Hepatic stellate cell (primary cell): ENCODE measurements at places on chromosomes 4 and X.
A peak's percentile ranks its signal among the peaks of the same experiment; 100 is the strongest.

GRCh38 chrX:39739585-39739984 lies 358.2 kb downstream of the BCOR start:
- DNase-seq, result no peak

DNA sequence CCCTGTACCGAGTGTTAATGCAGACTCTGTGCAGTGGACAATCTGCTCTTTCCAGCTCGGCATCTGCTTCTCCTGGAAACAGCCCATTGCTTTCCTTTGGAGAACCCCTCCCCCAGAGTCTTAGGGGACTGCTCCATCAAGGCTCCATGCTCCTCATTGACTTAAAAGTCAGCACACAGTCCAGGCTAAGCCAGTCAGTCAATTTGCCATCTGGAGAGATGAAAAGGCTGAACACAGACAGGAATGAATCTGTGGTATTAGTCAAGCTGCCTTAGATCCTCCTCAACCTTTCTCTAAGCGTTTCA lies 20.3 kb downstream of the ATP8A1 start:
- DNase-seq, result no peak

- DNase-seq, result no peak
Observed at GRCh38 chr4:52995360-52996030, 133.4 kb downstream of the RASL11B start.

- no peak for DNase-seq
Observed at GRCh38 chrX:3161681-3162080, 120.4 kb downstream of the ARSF start.

DNA sequence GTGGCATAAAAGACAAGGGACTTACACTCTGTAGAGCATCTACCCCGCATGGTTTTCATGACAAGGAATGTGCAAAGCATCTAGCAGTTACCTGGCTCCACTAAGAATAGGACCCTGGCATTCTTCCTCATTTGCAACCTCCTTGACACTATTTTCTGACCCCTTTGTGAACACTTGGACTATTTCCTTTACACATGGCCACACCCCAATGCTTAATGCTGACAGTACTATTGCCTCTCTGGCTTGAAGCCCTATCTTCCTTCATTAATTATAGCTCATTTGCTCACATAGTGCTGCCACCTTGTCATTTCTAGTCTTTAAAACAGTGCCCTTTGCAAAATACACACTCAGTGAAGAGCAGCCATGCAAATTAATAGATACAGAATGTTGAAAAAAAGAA lies 226.3 kb upstream of the VCX3A start:
- DNase-seq, result no peak

DNA sequence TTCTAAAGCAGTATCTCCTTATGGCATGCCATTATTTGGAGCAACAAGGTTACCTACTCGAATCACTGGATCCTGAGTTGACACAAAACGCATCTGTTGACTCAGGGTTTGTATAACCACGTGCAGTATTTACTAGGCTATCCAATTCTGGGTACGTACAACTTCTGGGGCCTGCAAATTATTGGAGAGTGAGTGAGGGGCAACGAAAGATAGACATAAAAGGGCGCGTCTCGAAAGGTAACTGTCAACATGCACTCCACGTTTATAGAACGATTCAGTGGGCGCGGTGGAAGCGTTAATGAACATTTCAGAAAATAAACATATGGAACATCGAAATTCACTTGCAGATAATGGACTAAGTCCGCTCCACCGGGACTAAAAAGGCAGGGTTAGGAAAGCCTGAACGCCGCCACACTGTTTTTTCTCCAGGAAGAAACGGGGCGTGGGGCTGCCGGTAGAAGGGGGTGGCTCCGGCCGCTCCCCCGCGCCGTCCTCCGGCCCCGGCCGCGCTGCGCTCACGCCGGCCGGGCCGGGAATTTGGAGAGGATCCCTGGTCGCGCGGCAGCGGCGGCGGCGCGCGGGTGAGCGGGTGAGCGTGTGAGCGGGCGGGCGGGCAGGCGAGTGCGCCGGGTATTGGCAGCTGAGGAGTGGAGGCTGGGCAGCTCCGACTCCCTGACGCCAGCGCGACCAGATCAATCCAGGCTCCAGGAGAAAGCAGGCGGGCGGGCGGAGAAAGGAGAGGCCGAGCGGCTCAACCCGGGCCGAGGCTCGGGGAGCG lies at the start of gene SMAD1:
Gene SMAD1, plus strand, starts transcription at position 690 of the 778 bp plus-strand sequence. CDS start 32,761 bp downstream, outside the sequence.
- peak; percentile 75 for DNase-seq

DNA sequence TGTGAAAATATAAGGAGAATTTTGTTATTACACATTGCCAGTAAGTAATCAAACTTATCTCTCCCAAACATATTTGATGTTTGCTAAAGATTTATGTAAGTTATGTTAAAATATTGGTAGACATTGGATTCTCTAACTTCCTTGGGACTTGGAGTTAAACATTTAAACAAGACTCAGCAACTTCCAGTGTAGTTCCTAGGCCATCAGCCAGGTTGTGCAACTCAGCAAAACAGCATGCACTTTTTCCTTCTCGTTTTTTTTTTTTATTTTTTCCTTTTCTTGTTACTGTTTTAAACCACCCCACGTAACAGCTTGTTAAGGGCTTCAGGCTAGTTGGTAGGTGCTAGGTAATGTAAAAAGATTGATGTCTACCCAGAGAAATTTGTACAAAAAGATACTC lies 510.4 kb downstream of the ANKRD50 start:
- DNase-seq, result no peak

- peak; percentile 80 for DNase-seq
Observed at GRCh38 chrX:9995855-9996339, 28.7 kb downstream of the CLDN34 start.

GRCh38 chr4:169698331-169698730 lies 59.4 kb downstream of the HPF1 start:
- DNase-seq, result no peak

DNA sequence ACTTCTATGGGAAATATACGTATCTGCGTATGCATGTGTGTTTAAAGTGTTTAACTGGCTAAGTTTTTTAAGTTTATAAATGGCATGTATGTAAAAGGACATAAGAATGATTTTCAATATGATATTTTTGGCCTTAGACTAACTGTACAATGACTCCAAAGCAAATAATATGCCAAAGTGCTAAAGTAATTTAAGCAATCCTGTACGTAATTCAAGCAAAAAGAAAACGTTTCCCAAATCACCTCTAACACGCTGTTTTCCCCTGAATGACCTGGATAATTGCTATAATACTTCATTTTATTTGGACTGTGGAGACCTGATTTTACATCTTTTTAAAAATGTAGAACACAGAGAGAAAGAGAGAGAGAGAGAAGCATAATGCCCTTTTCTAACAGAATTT lies 183.0 kb upstream of the HAND2 start:
- no peak for DNase-seq

DNA sequence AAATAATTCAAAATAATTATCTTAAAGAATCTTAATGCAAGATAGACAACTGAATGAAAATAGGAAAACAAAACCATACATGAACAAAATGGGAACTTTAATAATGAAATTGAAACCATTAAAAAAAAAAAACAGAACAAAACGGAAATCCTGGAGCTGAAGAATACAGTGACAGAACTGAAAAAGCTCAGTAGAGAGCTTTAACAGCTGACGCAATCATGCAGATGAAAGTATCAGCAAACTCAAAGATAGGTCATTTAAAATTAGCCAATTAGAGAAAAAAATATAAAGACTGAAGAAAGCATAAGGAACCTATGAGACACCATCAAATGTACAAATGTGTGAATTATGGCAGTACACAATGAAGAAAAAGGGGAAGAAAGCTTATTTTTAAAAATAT lies 18.8 kb downstream of the SLC25A31 start:
- DNase-seq, result no peak

- DNase-seq, result no peak
Observed at GRCh38 chrX:53305996-53306937, 24.9 kb upstream of the IQSEC2 start.

- peak; percentile 33 for DNase-seq
Observed at GRCh38 chr4:83207497-83208101, 77.0 kb downstream of the COQ2 start.

- DNase-seq, result no peak
Observed at GRCh38 chrX:7987160-7988012, 60.2 kb upstream of the PNPLA4 start.

DNA sequence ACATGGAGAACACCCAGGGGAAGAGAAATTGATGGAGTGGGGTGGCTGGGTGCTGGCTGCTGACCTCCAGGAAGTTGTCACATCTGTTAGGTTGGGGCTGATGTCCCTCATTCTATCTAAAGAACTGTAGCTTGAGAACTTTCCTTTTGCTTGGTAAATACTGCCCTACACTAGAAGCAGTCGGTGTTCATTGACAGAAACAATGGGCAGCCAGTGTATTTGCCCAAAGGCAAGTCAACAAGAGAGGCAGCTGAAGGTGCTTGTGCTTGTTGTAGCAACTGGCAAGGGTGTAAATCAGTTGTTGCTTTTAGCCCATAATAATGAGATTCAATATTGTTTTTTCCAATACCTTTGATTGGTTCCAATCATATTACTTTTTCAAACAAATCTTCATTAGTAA lies 956 bp downstream of the TMEM154 start:
- DNase-seq, result no peak

DNA sequence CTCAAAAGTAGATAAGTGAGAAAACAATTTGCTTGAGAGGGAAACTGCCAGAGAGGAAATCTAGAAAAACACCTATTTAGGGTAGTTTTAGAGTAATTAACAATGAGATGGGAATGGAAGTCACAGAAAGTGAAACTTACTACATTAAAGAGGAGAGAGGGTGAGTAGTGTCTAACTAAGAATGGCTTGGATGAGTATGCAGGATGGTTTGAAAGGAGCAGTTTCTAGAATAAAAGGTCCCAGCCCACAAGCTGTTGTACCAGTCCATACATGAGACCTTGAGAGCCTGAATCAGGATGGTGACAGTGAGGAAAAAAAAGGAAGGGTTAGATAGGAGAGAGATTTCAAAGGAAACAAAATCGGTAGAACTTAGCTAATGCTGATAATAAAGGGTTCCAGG lies 1.3 kb downstream of the GAR1 start:
- DNase-seq, result no peak

GRCh38 chr4:7908668-7909067 lies 31.0 kb downstream of the AFAP1 start:
- no peak for DNase-seq
